ENCODE measurements at places on chromosomes 3 and 15. TPM values are rescaled to one million over a fixed set of nuclear protein-coding genes. Genes with fewer than 3 reads are reported as not detected.
A peak's percentile ranks its signal among the peaks of the same experiment; 100 is the strongest.

DNA sequence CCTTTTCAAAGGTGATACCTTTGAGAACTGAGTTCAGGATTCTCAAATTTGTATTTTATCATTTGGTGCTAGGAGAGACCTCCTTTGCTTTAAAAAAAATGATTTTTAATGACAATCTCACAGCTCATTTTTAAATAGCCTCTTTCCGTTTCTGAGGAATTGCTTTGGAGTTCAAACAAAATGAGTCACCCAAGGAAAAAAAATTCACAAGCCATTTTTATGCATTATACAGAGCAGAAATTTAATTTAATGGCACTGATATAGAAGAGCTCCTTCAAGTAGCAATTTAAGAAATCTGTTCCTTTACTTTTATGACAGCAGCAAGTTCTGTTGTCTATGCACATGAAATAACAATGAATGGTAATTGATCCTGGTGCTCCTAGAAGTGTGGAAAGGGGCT, 337.9 kb upstream of the KCNMB2 start:
- DNase-seq = no peak

DNA sequence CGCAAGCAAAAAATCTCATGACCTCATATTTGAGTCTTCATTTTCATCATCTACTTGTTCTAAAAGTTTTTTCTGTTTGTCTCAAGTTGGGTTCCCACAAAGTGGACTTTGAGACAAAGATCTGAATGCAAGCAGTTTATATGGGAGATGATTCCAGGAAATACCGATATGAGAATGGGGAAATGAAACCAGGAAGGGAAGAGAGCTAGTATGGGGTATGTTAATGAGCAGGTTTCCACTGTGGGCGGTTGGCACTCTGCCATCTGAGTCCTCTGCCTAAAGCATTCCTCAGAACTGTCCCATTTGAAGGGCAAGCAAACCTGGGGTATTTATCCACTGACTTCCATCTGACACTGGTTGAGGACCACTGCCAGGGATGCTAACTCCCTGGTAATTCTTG, 8.8 kb downstream of the ADPRH start:
- DNase-seq = no peak

DNA sequence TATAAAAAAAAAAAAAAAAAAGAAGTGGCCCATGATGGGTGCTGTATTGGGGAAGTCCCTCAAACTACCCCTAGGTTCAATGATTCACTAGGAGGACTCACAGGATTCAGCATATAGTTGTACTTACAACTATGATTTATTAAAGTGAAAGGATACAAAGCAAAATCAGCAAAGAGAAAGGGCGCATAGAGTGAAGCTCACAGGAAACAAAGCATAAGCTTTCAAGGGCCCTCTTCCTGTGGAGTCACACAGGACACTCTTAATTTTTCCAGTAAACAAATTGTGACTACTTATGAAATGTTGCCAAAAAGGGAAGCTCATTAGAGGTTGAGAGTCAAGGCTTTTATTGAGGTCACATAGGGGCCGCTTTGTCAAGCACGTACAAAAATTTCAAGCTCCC, 153.7 kb upstream of the GAP43 start:
- DNase-seq = no peak

DNA sequence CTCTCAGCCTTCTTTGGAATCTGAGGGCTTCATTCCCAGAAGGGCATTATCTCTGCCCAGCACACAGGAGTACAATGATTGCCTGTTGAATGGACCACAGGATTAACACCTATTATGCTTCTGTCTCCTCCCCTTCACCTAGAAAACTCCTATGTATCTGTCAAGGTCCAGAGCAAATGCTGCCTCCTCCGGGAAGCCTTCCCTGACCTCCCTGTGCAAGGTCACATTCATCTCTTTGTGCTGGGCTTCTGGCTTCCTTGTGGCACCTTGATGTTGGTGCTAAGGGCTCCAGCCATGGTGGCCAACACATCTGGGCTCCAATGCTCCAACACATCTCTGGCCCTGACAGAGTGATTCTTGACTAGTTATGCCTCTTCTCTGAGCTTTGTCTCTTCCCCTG, 49.9 kb upstream of the ATP2B2 start:
- no peak for DNase-seq

GRCh38 chr3:188351648-188352047, 197.7 kb downstream of the LPP start:
- no peak for DNase-seq

DNA sequence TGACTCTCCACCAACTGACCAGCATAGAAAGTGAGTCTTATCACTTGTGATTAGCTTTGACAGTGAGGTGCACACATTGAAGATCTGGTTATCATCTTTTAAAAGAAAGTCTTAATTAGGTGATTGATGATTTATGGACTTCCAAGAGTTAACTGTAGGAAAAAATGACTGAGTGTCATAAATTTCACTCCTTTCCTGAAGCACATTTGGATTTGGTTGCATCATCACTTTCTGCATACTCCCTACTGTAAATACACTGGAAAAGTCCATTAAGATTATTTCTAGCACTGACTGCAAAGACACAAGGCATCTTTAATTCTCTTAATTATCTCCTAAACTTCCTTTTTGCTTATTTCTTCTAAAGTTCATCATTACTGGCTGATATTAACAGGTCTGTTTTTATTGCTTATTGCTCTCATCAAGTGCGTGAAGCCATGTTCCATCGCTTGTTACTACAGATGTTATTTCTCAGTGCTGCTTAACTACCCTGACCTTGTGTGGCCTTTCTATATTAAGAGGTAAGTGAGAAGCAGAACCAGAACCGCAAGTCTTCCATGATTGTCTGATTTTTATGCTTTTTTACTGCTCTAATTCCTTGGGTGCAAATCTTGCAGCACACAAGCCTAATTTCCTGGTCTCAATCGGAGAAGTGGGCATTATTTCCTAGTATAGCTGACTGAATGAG, 153.2 kb downstream of the MEIS2 start:
- DNase-seq = no peak

DNA sequence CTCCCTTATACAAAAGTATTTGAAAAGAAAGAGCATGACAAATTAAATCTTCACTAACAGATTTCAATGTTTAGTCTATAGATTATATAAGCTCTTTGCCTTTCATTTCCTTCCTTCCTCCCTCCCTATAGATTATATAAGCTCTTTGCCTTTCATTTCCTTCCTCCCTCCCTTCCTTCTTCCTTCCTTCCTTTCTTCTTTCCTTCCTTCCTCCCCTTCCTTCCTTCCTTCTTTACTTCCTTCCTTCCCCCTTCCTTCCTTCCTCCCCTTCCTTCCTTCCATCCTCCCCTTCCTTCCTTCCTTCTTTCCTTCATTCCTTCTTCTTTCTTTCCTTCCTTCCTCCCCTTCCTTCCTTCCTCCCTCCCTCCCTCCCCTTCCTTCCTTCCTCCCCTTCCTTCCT, 209.8 kb upstream of the CBLB start:
- DNase-seq = no peak

- DNase-seq = no peak
These were observed 665.5 kb upstream of the NAALADL2 start for GRCh38 chr3:174193604-174194003.

DNA sequence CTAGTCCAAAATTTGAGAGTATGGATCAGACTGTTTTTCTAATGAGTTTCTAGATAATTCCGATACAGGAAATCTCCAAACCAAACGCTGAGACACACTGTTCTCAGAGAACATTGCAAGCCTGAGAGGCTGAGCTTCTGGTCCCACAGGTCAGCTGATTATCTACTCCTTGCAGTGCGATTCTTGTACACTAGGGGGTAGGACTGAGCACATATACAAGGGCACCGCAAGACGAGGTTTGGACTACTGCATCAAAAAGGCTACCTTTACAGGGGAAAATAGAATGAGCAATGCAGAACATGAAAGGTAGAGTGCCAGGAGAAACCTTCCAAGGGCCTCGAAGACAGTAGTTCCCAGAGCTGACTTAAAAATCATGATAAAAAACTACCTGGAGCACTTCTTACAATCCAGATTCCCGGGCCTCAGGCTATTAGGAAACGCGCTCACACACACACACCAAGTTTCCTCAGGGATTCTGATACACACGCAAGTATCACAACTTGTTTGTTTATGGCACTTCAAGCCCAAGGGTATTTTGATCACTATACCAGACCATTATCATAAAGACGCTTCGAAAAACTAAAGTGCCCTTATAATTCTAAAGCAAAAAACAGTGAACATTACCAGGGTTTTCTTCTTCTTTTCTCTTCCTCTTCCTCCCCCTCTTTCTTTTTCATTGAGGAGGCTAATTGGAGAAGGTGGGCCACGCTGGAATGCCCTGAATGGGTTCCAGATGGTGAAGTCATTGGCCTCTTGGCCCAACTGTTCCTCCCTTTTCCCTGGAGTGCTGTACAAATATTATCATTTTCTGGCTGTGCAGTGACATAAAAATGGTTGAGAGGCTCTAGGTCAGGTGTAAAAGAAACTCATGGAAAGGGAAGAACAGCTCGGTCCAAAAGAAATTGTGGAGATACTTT, 61.8 kb downstream of the SLC12A8 start:
- DNase-seq = no peak

DNA sequence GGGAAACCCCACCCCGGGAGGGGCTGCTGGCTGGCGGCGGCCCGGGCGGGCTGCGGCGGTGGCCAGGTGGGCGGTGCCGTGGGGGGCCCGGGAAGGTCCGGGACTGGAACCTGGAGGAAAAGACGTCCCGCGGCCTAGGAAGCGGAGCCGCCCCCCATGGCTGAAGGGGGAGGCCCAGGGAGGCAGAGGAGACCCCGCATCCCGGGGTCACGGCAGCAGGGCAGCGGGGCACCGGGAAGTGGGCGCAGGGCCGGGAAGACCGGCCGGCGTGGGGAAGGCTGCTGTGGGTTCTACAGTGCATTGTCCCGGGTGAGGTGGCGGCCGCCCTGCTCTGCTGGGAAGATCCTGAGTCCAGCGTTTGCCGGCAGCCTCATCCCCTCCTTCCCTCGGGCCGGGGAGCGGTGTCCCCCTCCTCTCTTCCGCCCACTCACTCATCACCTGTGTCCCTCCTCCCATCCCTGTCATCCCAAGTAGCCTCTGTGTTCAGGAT, 525 bp upstream of the FSTL1 start:
- no peak for DNase-seq

DNA sequence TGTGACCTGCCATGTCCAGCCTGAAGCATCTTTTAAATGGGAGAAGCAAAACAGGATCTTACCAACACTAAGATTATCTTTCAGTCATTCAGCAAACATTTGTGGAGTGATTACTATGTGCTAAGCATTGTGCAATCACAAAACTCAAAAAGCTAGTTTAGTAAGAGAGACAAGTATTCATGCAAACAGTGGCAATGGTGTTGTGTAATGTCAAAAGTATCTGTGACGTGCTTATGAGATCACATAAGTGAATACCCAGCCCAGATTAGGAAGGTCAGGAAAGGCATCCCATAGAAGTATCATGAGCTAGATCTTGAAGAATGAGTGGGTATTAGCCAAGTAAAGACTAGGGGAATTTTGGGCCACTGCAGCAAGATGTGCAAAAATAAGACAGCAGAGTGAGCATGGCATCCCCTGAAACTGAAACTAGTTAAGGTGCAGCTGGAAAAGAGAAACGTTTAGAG, 32.1 kb downstream of the SEC62 start:
- DNase-seq = no peak

DNA sequence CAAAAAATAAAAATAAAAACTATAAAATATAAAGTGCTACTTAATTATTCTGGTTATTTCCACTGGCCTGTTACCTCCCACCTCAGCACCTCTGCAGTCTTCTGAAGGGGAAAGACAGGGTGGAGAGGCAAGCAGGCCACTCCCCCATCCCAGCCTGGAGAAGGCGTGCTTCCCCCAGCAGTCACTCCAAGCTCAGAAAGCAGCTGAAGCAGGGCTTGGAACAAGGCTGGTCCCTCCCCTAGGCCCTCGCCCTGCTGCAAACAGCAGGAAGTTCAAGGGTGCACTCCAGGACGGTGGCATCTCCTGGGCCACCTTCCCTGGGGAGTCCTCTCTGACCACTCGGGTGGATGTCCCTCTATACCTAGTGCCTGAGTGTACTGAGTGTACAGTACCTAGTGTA, 21.4 kb downstream of the CACNA2D2 start:
- DNase-seq = peak; percentile 60

DNA sequence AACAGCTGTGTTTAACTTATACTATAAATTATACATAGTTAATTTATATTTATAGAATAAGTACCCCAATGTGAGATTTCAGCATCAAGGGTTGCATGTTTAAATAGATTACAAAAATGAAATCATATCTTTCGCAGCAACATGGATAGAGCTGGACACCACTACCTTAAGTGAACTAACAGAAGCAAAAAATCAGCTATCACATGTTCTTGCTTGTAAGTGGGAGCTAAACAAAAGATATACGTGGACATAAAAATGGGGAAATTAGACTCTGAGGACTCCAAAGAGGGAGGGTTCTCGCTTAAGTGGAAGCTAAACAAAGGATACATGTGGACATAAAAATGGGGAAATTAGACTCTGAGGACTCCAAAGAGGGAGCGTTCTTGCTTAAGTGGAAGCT, 626.5 kb upstream of the DPPA4 start:
- DNase-seq = no peak

DNA sequence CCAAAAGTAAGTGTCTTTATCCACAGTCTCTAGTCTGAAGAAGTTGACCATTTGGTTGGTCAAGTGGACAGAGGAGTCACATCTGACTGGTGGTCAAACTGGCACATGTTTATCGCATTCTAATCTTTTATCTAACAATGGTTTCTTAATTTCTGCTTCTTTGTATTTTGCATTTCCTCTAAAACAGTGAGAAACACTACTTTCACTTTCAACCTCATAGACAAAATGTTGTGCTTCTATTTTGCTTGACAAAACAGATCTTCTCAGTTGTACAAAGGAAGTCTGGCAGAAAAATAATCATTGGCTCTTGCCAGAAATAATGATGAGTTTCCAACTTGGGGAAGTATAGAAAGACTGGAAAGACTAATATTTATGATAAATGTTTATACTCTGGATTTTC, 103.9 kb downstream of the MME start:
- DNase-seq = no peak

Gene BAHD1
- total RNA-seq = 27.2 TPM

Gene TRIM59
- 8.7 TPM for total RNA-seq

Gene DISP2
- 0.65 TPM for total RNA-seq

Gene CCR8
- 0.29 TPM for total RNA-seq

Gene CKMT1A
- total RNA-seq = 6.2 TPM

Gene ADAMTS7
- total RNA-seq = 8.7 TPM

Gene NOX5
- total RNA-seq = 0.16 TPM

Gene ACSBG1
- total RNA-seq = not detected

Gene LRRC49
- total RNA-seq = 5.1 TPM

All from left lung (tissue), 14 donors.